ENCODE measurements at places on chromosomes 11 and 22.

- DNase-seq, result no peak
Observed at GRCh38 chr11:63737718-63738117, 30.9 kb downstream of the ZFTA start.

- no peak for DNase-seq
Observed at GRCh38 chr22:48577014-48577690, 1250.5 kb downstream of the BRD1 start.

GRCh38 chr11:65298131-65298535, 16.5 kb upstream of the CDC42EP2 start:
- no peak for DNase-seq

DNA sequence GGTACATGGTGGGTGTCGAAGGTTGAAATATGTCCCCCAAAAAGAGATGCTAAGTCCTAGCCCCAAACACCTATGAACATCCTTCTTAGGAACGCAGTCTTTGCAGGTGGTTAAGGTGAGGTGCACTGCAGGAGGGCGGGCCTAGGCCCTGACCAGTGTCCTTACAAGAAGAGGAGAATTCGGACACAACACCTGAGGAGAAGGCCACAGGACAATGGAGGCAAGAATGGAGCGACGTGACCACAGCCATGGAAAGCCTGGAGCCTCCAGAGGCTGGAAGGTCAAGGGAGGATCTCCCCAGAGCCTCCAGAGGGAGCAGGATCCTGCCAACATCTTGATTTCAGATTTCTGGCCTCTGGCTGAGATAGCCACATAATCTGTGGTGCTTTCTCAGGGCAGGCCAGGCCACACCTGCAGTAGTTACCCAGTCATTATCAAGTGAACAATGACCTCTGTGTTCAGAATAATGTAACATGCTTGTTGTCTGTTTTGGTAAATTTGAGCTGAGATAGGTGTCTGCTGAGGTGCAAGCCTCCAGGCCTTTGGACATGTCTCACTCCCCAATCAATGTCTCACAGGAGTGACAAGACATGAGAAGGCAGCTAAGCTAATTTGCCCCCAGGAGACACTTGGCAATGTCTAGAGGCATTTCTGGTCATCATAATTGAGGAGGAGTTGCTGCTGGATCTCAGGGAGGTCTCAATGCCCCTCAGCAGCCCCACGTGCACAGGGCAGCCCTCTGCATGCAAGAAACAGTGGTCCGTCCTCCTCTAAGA, 498.9 kb downstream of the BRD1 start:
- DNase-seq, result no peak

DNA sequence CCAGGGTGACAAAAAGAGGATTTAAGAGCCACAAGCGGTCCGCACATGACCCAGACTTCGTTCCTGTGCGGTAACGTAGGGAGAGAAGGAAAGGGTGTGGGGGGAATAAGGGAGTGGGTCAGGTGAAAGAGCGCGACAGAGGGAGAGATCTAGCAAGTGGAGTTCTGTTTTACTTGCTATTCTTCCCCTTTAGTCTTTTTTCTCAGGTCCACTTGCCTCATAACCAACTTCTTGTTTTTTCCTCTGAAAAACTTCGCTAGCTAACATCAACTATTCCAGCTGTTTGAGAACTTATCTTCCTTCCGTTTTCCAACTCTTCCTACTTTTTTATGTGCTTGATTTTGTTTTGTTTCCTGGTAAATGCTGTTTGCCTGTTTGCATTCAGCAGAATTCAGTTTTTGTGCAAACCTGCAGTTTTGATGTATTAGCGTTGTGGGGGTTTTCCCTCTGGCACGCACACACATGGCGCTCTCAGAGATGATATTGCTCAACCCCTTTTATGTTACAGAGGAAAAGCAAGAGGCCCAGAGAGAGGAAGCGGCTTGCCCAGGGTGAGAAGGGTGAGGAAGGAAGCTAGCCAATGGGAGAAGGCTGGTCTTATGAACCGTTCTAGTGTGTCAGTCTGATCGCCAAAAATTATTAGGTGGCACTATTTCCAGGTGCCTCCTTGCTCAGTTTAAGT, 592 bp upstream of the CTSC start:
- peak; percentile 3 for DNase-seq
